ENCODE measurements at places on chromosomes 12 and 14.

GRCh38 chr12:54162741-54163140 is 26.0 kb downstream of the SMUG1 start:
- DNase-seq: no peak

DNA sequence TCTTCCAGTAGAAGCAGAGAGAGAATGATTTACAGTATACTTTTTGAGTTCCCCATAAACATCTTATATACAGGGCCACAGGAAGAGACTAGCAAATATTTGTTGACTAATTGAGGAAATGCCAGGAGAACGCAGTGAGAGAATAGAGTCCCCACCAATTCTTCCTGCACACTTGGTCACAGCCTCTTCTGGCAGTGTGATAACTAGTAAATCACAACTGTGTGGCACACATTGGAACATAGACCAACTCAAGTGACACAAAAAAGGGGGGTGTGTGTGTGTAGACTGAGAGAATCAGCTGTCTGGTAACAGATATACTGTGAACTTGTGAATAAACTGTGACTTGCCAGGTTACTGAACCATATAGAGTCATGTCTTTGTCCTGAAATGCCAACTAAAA is 10.2 kb downstream of the PFKM start:
- no peak for DNase-seq

GRCh38 chr12:6333566-6333965 is 8.3 kb downstream of the TNFRSF1A start:
- no peak for DNase-seq

DNA sequence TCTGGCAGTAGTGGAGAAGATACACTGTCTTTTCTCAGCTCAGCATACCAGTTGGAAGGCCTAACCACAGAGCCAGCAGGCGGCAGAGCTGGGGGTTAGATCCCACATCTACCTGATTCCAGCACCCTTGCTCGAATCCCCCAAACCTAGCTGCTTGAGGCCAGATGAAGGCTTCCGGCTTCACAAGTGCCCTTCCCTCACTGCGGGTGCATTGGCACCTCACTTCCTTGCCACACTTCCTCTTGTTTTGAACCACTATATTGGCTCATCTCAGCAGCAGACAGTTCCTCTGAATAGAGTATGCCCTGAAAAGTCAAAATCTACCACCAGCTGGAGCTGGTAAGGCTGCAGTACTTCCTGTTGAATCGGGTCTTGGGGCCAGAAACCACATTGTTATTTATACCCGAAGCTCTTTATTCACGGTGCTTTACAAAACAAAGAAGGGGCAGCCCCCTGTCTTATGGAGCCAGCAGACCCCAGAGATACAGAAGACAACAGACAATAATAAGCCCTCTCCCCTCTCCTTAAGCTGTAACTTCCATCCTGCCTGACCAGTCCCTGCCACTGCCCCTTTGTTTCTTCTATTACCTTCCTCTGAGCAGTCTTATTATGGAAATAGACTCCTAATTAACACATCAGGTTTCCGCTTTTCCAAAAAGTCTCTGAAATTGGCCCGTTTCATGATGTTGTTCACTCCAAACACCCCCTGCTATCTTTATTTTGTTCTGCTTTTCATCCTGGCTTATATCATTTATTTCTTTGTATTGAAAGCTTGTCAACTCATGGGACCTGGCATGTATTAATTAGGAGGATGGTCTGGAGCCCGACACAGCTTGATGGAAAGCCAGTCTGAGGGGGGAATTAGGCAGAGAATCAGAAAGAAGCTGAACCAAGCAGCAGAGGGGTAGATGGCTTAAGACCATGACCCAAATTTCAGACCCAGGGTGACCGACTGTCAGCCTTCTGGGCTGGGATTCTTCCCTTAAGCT is 233.5 kb downstream of the EFCAB11 start:
- peak; percentile 95 for DNase-seq

- DNase-seq: no peak
These were observed 171.8 kb upstream of the PARP11 start for GRCh38 chr12:4044736-4045730.

Data from T-helper 1 cell (primary cell).